ENCODE measurements at places on chromosomes 13 and 19.

DNA sequence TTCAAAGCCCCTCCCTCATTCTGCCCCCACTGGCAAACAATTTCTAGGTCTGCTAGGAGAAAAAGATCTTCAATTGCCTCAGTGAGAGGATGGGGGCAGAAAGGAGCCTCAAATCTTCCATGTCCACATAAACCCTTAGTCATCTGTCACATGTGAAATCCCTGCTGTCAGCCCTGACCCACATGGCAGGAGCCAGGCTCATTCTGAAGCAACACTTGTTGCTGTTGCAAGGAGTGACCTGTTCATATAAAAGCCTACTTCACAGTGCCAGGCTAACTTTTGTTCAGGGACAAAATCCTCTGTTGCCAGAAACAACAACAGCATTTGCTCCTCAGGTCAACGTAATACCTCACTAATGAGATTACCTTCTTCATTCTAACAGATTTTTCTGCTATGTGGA is 70.5 kb downstream of the IRS2 start:
- H3K27ac ChIP-seq = no peak overlapping the region
- DNase-seq = no peak
- no peaks in the 10 kb centered on the region for H3K27me3 ChIP-seq
- H3K4me1 ChIP-seq = no peaks in the 10 kb centered on the region

DNA sequence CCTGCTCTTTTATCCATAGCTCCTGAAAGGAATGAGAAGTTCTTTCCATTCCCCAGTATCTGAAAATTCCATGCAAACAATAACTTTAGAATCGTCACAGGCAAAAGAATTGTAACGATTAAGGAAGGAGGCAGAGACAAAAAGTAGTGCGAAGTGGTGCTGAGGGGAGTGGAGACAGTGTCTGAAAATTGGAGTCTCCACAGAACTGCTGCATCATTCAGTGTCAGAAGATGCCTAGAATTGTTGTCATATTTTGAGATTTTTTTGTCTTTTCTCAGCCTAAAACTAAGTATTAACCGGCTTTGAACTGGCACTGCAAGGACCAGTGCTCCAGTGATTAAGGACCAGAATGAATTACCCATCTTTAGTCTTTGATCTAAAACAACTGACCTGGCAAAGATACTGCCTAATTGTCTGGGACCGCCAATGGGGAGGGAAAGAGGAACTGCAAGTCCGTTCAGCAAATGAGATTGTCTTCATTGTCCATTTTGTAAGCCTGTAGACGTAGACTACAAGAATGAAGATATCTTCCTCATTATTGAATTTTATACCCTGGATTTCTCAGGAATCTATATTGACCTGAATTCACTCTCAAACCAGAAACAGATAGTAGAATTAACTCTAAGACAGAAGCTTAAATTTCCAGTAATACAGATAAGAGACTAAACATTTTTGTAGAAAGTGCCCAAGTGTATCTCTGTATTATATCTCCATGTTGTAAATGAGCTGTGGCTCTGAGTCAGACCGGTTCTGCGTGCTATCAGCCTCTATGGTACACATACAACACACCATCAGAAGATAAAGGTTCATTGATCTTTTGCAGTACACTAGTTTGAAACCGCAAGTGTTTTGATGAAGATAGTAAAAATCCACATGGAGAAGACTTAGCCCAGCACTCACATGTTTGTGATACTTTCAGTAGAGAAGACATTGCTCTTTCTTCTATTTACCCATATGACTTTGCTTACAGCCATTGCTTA is 293.2 kb downstream of the EFNB2 start:
- no peaks in the 10 kb centered on the region for H3K36me3 ChIP-seq
- no peak overlapping the region for H3K4me3 ChIP-seq
- H3K27me3 ChIP-seq = no peaks in the 10 kb centered on the region
- H3K27ac ChIP-seq = no peak overlapping the region

DNA sequence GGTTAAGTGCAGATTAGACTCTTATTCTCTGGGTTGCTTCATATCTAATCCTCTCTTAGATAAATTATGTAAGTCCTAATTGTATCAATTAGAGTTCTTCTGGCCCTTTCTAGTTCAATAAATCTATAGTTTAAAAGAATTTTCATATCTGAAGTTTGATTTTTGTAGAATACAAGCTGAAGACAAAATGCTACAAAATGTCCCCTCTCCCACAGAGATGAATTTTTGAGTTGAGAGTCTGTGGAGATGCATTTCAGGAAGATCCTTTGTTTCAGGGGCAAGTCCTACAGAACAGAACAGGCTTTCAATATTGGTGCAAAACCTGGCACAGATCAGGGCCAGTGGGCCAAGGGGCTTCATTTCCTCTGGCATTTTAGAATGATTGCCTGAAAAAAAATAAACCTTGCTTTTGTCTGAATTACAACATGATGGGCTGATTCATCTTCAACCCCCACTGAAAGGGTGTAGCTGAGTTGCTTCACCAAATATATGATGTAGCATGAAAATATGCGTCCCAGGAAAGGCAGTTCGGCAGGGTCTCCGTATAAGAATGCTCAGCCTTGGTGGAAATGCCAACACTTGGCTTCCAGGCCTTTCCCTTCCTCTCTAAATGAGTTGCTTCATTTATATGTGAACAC is 6.4 kb upstream of the IPO5 start:
- no peak overlapping the region for H3K4me3 ChIP-seq
- H3K4me1 ChIP-seq = no peaks in the 10 kb centered on the region
- no peak for DNase-seq
- H3K27me3 ChIP-seq = no peaks in the 10 kb centered on the region

GRCh38 chr19:35430409-35431144 is 17.5 kb upstream of the FFAR2 start:
- no peak overlapping the region for H3K4me3 ChIP-seq
- no peak overlapping the region for H3K27ac ChIP-seq
- H3K4me1 ChIP-seq = peaks cover 10% of the 10 kb centered on the region
- no peaks in the 10 kb centered on the region for H3K27me3 ChIP-seq
- DNase-seq = no peak
- no peaks in the 10 kb centered on the region for H3K36me3 ChIP-seq

DNA sequence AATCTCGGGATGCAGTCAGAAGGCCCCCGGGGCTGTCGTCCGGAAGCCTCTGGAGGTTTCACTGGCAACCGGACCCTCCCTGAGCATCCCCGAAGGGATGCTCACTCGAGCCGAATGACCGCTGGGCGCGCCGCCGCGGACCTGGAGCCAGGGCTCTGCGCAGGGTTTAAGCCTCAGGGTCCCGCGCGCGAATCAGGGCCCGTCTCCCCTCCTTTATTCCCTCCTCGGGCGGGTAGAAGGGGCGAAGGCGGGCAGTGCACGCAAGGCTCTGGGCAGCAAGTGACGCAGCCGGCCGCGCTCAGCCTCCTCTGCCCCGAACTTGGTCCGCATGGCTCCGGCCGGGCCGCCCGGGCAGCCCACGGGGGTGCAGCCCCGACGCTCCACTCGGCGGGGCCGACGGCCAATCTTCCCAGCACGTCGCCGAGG is 572 bp downstream of the SHISA2 start:
- no peak for DNase-seq
- peak overlapping the region; percentile 19 for H3K27ac ChIP-seq
- no peaks in the 10 kb centered on the region for H3K4me1 ChIP-seq
- peaks cover 56% of the 10 kb centered on the region for H3K27me3 ChIP-seq

DNA sequence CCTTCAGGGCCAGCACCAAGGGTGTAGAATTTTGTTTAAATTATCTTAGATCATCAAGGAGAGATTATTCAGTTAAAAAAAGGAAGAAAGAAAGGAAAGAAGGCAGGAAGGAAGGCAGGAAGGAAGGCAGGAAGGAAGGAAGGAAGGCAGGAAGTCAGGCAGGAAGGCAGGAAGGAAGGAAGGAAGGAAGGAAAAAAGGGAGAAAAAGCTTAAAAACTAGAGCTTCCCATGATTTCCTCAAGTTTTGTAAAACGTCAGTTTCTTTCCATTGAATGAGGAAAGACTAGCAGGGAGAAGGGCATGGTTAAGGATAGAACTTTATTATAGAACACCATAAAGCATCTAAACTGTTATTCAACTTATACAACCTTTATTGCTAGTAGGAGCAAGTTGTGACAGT is 2672.0 kb upstream of the PCDH20 start:
- H3K4me3 ChIP-seq = no peak overlapping the region
- DNase-seq = no peak
- H3K36me3 ChIP-seq = no peaks in the 10 kb centered on the region
- no peak overlapping the region for H3K27ac ChIP-seq
- no peaks in the 10 kb centered on the region for H3K27me3 ChIP-seq
- no peaks in the 10 kb centered on the region for H3K4me1 ChIP-seq

DNA sequence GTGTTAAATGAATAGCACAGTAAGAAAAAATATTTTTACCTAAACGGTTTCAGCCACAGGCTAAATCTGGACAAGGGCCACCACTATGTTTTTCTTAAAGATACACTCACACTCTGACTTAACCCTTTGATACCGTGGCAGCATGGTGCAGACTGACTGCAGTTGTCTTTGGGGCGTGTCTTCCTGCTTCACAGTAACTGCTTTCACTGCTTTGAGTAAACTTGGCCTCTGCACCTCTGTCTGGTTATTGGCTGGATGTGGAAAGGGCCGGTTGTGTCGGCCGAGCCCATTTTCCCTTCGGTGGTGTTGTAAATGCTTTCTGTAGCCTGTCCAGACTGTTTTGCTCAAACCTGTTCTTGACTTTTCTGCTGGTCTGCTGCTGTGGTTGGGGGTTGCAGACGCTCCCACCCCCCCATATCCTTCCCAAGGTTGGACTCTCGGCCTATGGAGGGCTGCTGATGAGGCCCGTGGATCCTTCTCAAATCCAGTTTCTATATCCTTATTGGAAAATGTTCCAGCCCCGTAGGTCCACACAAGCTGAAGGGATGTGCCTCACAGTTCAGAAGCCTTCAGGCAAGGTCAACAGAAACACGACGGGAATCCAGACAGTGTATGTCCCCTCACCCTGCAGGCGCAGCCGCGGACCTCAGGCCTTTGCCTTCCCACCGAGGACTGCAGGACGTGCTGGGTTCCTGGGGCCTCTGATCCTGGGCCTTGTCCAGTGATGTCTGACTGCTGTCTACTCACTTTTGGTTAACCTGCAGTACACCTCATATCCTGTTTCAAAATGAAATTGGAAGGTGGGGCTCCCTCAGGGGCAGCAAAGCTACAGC is 90.2 kb upstream of the RNF113B start:
- H3K27ac ChIP-seq = no peak overlapping the region
- H3K27me3 ChIP-seq = no peaks in the 10 kb centered on the region
- H3K36me3 ChIP-seq = no peaks in the 10 kb centered on the region
- no peak for DNase-seq

Measured in heart left ventricle (tissue), 16 donors.